ENCODE measurements at places on chromosomes 12 and 14.

DNA sequence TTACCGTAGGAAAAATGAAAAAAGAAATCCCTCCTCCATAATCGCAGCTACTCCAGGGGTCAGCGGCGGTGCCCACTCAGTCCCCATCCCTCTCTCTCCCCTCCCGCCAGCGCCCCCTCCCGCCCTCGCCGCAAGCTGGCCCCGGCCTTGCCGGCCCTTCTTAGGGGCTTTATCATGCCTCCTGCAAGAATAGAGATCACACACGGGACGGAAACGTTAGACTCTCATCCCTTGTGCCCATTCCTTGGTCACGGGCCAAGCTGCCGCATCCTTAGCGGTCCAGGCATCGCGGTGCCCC, 692 bp upstream of the COX14 start:
- H3K27ac ChIP-seq = peak overlapping the region; percentile 96
- peaks cover 35% of the 10 kb centered on the region for H3K4me1 ChIP-seq
- no peaks in the 10 kb centered on the region for H3K27me3 ChIP-seq
- no peaks in the 10 kb centered on the region for H3K36me3 ChIP-seq
- H3K4me3 ChIP-seq = peak overlapping the region; percentile 52
- DNase-seq = no peak

DNA sequence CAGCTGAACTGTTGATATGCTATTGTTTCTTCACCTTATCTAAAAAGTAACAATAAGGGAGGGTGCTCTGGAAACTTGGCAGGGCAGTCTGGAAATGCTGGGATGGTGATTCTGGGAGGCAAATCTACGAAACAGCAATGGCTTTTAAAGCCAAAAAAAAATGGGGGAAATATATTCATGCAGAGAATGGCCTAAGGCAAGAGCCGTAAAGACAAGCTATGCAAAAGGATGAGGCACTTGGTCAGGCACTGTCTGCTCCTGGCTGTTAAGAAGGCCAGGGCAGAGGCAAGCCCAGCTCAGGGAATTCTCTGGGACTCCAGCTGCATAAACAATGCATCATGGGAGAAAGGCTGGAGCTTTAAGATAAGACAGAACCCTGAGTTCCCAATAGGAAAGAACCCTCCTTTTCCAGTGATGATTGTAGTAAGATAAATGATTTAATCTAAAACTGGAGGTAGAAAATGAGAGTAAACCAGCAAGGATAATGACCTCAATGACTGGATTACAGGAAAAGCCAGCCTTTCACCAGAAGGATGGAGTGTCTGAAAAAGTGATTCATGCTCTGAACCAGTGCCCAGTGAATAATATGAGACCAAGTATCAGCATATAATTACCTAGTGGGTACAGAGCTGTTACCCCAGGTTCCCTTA, 46.0 kb downstream of the ITPR2 start:
- no peak for DNase-seq
- no peak overlapping the region for H3K4me3 ChIP-seq
- no peaks in the 10 kb centered on the region for H3K4me1 ChIP-seq
- H3K27ac ChIP-seq = peak overlapping the region; percentile 57
- H3K36me3 ChIP-seq = no peaks in the 10 kb centered on the region
- no peaks in the 10 kb centered on the region for H3K27me3 ChIP-seq

DNA sequence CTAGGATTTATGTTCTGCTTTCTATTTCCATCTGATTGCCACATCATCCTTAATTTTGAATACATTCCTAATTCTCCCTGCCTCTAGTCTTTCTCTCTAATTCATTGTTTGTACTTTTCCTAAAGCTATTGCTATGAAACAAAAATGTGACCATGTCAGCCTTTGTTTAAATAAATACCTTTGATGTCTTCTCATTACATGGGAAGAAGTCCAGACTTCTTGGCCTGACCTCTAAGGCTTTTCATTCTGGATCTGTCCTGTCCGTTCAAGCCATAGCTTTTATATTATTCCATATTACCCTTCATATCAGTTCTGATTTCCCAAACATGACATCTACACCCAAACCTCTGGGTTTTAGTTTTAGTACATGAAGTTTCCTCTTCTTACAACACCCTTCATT, 91.4 kb downstream of the CDK17 start:
- no peak overlapping the region for H3K27ac ChIP-seq
- no peak for DNase-seq
- H3K36me3 ChIP-seq = no peaks in the 10 kb centered on the region
- H3K4me3 ChIP-seq = no peak overlapping the region

- DNase-seq = no peak
- H3K4me1 ChIP-seq = no peaks in the 10 kb centered on the region
- H3K27me3 ChIP-seq = no peaks in the 10 kb centered on the region
- no peaks in the 10 kb centered on the region for H3K36me3 ChIP-seq
These were observed 456.2 kb downstream of the ADAMTS20 start for GRCh38 chr12:43095669-43096280.

GRCh38 chr14:95575840-95576473, 41.1 kb downstream of the GLRX5 start:
- no peak overlapping the region for H3K4me3 ChIP-seq
- H3K27ac ChIP-seq = no peak overlapping the region
- H3K36me3 ChIP-seq = no peaks in the 10 kb centered on the region
- no peaks in the 10 kb centered on the region for H3K27me3 ChIP-seq
- no peak for DNase-seq
- no peaks in the 10 kb centered on the region for H3K4me1 ChIP-seq
